ENCODE measurements at places on chromosomes 2 and 18. TPM values are rescaled to one million over a fixed set of nuclear protein-coding genes. Genes with fewer than 3 reads are reported as not detected.

DNA sequence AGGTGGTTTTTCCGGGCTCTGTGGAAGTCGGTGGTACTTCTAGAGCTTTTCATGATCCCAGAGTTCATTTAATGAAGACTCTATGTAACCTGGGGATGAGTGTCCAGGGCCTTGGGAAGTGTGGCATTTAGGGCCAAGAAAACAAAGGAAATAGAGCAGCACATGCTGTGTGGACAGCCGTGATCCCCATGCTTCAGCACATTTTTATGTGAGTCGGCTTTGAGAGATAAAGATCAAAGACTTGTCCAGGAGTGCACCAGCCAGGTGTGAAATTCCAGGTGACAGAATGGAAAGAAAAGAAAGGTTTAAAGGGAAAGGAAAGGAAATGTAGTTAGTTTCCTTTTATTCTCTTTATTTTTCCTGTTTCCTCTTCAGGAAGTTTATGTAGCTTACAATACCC lies 258.0 kb upstream of the NRP2 start:
- DNase-seq = no peak

DNA sequence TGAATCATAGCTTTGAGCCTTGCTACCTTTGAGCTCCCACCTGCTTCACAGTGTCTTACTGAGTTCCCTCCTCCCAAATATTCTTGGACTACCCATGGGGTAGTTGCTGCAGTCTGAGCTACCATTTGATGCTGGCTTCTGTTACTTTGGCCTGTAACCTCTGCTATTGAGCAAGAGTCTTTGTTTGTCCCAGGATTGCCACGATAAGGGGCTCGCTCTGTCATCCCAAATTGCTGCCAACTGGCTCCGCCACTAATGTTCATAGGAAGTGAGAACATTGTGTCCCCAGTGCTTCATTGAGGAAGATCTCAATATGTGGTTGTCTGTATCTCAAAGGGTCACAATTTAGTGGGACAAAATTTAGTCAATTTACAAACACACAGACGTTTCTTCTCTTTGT lies 103.8 kb downstream of the TRIM43 start:
- DNase-seq = no peak

DNA sequence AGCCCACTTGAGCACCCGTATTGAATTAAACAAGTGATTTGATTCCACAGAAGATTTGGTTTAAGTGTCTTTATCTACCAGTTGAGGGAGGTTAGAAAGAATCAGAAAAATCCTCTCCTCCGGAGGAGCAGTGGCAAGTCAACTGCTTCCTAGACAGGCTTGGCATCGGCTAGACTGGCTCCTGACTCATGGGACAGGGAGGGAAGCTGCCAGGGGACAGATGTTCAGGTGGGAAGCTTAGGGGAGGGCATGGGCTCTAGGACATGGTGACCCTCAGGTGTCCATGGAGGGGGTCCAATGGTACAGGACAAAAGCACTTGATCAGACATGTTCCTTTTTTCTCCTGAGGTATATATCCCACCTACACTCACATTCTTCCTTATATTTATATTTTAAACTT lies 119.3 kb upstream of the IL1R2 start:
- DNase-seq = no peak

DNA sequence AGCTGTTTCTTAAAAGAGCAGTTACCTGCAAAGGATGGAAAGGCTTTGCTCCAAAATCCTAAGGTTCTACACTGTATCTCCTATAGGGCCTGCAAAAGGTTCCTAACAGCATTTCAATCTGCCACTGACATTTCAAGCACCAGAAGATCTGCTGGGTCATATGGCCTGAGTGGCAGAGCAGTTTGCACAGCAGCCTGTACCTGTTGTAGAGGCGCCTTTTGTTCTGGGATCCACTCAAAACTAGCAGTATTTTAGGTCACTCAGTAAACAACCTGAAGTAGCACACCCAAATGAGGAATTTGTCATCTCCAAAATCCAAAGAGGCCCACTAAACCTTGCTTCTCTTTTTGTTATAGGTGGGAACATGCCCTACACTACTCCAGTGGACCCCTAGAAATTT lies 6.2 kb downstream of the FAM210A start:
- no peak for DNase-seq

- no peak for DNase-seq
These were observed 86.6 kb upstream of the ODC1 start for GRCh38 chr2:10534514-10535250.

GALNT3 gene
- polyA plus RNA-seq = 2.4 TPM

HOXD3 gene
- polyA plus RNA-seq = 0.07 TPM

Measured in BJ (cell line).